Hypothalamus (tissue), 51 donors: ENCODE measurements at places on chromosomes 6 and 20.

GRCh38 chr20:5195655-5196054 lies 68.8 kb downstream of the CDS2 start:
- DNase-seq = no peak

GRCh38 chr6:80185492-80185891 lies 79.0 kb downstream of the BCKDHB start:
- no peak for DNase-seq

- no peak for DNase-seq
Measured at GRCh38 chr6:142167071-142167470, 20.0 kb downstream of the VTA1 start.

- no peak for DNase-seq
Measured at GRCh38 chr6:71900642-71901041, 14.3 kb downstream of the RIMS1 start.

- DNase-seq = no peak
Measured at GRCh38 chr20:55540013-55540412, 465.3 kb downstream of the CBLN4 start.

GRCh38 chr6:157203312-157203744 lies 120.0 kb downstream of the TMEM242 start:
- no peak for DNase-seq

GRCh38 chr20:58836616-58837204 lies 14.0 kb downstream of the GNAS-AS1 start:
- no peak for DNase-seq

DNA sequence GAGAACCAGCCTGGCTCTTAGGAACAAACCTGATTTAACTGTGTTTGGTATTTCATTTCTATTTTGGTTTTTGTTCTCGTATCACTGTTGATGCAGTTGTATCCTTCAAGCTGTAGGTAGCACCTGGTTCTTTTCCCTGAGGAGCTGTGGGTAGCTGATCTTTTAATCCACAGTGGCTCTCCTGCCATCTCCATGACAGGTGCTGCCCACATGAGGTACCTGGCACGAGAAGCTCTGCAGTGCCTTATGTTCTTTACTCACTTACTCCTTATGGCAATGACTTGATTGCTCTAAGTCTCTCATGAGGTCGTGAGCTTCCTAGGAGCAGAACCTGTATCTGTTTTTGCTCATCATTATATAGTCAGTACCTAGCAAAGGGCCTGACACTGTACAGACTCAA lies 74.3 kb upstream of the EMILIN3 start:
- DNase-seq = no peak

- DNase-seq = no peak
Measured at GRCh38 chr6:117616391-117617209, 14.3 kb upstream of the GOPC start.

DNA sequence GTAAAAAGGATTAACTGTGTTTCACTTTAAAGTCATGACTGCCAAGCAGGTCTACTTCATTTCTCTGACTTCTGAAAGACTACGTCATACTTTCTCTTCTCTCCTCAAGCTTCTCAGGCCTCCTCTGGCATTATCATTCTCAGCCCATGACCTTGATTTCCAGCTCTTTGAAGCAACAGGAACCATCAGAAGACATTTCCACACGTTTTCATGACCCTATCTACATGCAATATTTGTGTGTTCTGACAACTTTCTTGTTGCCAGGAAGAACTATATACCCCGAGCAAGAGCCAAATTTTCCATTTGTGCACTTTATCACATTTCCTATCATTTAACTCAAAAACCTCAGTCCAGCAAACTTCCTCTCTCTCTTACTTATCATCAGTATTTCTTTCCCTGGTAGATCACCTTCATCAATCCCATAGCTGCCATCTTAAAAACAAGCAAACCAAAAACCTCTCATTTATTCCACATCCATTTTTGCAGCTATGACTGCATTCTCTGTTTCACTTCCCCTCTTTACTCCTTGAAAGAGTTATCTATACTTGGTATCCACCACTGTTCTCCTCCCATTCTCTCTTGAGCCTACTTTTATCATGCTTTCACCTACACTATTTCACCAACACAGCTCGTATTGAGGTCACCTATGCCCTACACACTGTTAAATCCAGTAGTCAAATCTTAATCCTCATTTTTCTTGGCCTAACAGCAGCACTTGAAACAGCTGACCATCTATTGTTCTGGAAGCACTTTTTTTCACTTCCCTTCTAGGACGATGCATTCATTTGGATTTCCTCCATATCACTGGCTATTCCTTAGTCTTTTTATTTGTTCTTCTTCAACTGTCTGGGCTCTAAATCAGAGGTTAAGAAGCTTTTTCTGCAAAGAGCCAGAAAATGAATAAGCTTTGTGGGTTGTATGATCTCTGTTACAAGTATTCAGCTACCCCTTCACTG lies 47.1 kb downstream of the STX7 start:
- no peak for DNase-seq

DNA sequence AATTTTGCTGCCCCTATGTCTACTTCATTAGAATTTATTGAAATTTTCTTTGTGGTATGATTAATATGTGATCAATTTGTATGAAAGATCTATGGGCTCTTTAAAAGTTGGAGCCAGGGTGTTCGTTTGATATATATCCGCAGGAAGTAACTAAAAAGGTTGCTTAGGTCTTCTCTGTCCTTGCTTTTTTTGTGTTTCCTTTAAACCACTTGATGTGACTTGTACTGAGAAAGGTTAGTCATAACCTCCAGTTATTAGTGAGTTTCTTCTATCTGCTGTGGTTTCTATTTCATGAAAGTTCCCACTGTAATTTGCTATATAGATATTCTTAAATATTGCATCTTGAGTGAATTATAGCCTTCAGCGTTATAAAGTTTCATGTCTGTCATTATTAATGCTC lies 585.3 kb upstream of the ARID1B start:
- no peak for DNase-seq

DNA sequence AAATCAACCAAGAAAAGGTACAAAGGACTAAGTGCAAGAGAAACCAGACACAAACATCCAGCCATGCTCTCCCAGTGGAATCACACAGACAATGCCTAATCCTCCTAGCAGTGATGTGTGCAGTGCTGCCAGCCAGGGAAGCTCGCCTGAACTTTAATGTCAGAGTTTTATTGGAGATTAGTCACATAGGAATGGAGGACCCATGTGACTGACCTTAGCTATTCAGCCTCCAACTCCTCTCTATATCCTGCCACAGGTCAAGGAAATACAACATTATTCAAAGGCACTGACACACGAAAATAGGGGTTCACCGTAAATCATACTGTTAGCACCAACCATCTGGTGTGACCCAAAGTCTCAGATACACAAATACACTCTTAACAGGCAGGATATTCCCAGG lies 684.6 kb downstream of the DOK5 start:
- DNase-seq = no peak

DNA sequence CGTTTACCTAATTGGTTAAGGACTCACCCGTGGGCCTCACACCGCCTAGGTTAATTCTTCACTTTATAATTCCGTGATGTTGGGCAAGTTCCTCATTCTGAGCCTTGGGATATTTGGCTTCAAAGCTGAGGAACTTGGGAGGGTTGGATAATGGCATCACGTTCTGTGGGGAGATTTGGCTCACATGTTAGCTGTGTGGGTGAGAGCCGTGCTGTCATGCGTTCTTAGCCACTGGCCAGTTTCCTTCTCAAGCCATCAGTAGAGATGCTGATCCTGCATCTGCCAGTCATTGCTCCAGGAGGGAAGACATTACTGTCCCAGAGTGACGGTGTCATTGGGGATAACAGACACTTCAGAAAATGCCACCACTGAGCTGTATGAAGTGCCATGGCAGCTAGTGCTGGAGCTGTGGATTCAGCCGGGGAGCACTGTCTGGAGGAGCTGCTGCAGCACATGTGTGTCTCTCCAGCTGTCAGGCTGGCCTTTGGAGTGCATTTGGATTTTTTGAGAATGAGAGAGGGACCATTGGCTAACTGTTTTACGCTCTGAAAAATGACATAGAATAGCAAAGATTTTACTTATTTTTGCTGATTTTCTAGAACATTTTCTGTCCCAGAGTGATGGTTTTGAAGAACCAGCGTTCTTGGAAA lies 16.5 kb downstream of the IGF2R start:
- DNase-seq = no peak

- DNase-seq = no peak
Measured at GRCh38 chr6:5389086-5389745, 127.9 kb downstream of the FARS2 start.

GRCh38 chr6:21886542-21887151 lies 293.1 kb downstream of the SOX4 start:
- no peak for DNase-seq
